ENCODE measurements at places on chromosomes 3 and 15.

- DNase-seq, result no peak
Measured at GRCh38 chr15:88741671-88742070, 61.6 kb upstream of the ACAN start.

- no peak for DNase-seq
Measured at GRCh38 chr3:141851411-141851810, 25.0 kb upstream of the ATP1B3 start.

GRCh38 chr3:69088063-69088462 lies 3.3 kb downstream of the ARL6IP5 start:
- peak; percentile 8 for DNase-seq

DNA sequence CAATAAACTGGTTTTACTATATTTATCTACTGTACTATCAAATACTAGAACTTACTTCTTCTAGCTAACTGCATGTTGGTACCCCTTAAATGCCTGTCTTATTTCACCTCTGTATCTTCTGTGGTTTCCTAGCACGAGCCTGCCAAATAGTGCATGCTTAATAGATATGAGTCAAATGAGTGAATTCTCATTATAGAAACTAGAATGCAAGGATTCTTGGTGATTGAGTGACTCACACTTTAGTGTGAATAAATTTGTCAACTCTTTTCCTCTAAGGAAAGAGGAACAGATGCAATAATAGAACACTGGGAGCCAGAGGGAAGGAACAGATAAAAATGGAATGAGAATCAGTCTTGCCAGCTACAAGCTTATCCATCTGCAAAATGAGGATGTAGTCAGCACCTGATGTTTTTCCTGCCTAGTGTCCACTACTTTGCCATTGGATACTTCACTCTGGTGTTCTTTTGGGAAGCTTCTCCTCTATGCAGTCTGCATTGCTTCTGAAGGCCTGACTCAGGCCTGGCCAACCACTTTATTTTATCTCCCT lies 189.1 kb upstream of the CADPS start:
- no peak for DNase-seq

DNA sequence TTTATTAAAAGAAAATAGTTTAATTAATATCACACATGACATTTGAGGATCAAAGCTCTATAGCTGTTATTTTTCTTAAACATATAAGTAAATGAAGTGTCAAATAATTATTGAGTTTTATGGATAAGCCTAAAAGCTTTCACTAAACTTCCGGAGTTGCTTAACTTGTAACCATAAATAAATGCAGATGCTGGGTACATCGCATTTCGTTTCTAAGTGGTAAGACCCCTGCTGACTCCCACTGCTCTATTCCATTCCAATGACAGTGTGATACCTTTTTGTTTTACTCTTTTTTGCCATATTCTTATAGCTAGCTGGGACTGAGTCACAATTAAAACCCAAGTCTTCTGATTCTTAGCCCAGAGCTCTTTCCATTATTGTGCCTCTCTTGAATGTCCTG lies 411.1 kb downstream of the SOX2 start:
- DNase-seq, result no peak

GRCh38 chr3:192170659-192171058 lies 556.7 kb downstream of the FGF12 start:
- DNase-seq, result peak; percentile 13

DNA sequence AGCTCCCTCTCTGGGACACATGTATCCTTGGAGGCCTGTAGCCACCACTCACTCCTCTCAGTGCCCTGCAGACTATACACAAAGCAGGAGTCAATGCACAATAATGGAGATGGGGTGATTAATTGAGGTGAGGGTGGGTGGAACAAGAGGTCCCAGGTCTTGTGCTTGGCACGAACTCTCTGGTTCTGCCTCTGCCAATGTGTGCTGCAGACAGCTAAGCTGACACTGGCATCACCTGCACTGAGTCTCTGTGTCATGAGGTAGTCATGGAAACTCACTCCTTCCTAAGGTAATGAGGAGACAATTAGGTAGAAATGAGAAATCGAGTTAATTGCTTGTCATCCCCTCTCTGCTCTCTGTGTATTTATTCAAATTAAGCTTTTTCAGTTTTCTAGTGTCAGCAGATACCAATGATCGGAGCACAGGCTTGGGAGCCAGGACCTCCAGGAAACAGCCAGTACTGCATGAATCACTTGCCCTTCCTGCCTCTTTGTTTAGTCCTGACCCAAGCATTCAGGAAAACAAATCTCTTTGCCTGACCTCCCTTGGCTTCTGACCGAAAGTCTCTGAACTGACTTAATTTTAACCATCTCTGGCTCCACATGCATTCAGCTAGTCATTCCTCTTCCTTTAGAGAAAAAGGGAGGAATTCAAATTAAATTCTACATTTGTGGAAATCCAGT lies 56.7 kb downstream of the DRD3 start:
- no peak for DNase-seq

GRCh38 chr3:37114251-37115145 lies 59.9 kb downstream of the LRRFIP2 start:
- peak; percentile 13 for DNase-seq
